ENCODE measurements at places on chromosomes 7 and 10.

GRCh38 chr10:95346715-95347401 lies 56.1 kb upstream of the PDLIM1 start:
- DNase-seq: no peak

- DNase-seq: no peak
Measured at GRCh38 chr7:159095979-159096411, 48.7 kb downstream of the VIPR2 start.

DNA sequence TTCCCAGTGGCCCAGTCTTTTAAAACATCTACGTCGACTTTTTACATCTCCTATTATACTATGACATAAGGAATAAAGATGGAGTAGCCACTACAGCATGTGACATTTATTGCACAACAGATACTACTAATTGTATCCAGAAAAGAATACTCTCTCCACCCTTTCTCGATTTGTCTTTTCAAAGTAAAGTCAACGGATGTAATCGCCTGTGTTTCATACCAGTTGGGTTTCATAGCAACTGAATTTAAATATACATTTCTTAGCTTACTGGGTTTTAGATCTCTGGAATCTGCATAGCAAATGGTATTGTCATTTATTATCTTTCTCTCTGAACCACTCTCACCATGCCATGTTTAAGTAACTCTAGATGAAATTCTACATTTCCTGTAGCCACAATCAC lies 86.4 kb upstream of the TRIL start:
- DNase-seq: no peak

GRCh38 chr10:88194041-88194887 lies 330.8 kb downstream of the PTEN start:
- no peak for DNase-seq

DNA sequence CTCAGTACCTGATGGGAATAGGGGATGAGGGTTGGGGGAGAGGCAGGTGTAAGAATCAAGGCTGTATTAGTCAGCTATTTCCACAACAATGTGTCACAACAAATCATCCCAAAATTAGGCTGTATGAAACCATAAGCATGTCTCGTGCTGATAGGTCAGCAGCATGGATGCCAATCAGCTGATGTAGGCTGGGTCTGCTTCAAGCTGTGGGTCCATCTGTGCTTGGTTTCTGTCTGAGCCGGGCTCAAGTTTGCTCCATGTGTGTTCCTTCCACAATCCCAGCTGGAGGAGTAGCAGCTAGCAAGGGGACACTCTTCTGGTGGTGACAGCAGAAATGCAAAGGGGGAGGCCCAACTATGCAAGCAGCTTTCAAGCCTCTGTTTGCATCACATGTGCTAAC lies 97.9 kb upstream of the ZNF746 start:
- no peak for DNase-seq

DNA sequence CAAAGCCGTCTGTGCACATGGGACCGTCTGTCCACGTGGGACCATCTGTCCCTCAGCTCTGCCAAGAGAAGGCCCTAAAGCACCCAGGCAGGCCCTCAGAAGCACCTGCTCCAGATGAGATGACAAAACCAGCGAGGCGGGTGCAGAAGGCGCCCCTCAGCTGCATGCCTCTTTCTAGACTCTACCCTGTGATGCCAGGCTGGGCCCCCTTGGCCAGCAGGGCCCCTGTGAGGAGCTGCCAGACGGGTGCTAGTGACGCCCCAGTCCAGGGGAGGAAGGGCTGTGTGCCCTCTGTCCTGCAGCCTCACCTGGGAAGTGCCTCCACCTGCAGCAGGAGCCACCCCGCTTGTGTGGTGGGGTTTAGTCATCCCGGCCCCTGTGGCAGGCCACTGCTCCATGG lies 309.2 kb upstream of the SHH start:
- no peak for DNase-seq

DNA sequence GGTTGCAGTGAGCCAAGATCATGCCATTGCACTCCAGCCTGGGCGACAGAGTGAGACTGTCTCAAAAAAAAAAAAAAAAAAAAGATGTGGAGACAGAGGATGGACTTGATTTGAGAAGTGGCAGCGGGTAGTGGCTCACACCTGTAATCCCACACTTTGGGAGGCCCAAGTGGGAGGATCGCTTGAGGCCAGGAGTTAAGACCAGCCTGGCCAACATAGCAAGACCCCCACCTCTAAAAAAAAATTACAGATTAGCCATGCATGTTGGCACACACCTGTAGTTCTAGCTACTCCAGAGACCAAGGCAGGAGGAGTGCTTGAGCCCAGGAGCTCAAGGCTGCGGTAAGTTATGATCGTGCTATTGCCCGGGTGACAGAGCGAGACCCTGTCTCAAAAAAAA lies 24.3 kb upstream of the ASCC1 start:
- no peak for DNase-seq

- no peak for DNase-seq
Measured at GRCh38 chr10:128036011-128036615, 90.1 kb downstream of the MKI67 start.
